ENCODE measurements at places on chromosomes 3 and 15.
A peak's percentile ranks its signal among the peaks of the same experiment; 100 is the strongest.

GRCh38 chr15:36579792-36580431 lies 486 bp downstream of the CDIN1 start:
- no peak for DNase-seq

GRCh38 chr15:52076889-52077781 lies 35.4 kb downstream of the BCL2L10 start:
- DNase-seq, result no peak

DNA sequence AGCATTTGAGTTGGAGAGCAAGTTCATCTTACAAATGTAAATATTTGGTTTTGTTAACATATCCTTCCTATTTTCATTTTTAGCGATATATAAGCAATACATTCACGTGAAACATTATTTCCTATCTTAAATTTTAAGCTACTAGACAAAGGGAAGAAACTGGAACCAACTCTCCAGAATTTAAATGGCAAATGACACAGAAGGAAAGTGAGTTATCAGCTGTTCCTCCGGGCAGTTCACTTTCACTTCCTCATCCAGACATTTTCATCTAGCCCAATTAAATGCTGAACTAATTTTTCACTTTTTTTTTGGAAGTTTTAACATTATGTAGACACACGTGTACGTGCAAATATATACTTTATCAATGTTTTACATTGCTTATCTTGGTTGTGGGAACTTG lies 58.7 kb downstream of the MORC1 start:
- DNase-seq, result no peak

DNA sequence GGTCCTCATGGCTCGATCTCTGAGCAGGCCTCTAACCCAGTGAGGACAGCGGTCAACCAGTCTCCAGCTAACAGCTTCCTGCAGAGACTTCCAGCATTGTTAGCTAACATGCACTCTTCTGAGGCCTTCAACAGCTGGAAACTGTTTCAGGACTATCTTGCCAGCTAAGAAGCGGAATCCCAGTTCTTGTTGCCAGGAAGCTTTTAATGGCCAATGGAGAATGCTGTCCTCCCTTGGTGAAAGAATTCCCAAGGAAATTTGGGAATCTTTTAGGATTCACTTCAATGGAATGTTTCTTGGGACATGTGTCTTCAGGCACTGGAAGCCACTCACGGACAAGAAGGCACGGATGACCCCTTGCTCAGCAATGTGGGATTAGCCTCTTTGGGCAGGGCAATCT lies 91.7 kb downstream of the CEMIP start:
- DNase-seq, result peak; percentile 15

- no peak for DNase-seq
Observed at GRCh38 chr3:126508564-126508964, 9.0 kb downstream of the UROC1 start.

DNA sequence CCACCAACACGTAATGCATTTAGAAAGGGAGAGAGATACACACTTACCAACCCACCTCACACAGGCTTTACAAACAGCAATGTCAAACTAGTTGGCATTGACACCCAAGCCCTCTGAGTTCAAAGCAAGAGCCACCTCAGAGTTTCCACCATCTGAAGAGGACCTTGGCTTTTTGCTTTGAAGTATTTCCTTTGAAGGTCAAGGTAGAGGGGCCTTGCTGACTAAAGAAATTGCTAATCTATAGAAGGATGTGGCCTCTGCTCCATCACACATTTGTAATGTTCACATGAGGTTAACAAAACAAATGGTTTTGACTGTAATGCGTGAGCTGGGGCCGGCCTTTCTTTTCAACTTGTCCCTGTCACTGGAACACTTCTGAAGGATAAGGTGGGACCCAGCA lies 117.7 kb downstream of the POLR2M start:
- DNase-seq, result no peak

- DNase-seq, result no peak
Observed at GRCh38 chr3:73773233-73773632, 148.5 kb upstream of the PDZRN3 start.

DNA sequence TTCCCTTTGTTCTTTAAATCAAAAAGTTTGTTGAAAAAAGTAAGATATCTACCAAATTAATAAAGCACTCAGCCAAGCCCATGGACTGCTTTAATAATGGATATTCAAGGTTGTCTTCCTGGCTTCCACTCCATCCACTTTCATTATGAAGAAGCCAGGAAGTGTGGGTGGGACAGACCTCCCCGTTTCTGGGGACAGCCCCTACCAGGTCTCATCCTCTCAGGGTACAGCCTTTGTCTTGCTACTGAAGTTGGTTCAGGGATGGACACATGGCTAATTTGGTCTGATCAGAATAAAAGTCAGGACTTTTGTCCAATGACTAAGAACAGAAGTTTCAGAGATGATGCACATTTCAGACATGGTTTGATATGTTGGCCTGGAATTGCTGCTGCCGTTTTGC lies 32.6 kb downstream of the CCNB2 start:
- no peak for DNase-seq

DNA sequence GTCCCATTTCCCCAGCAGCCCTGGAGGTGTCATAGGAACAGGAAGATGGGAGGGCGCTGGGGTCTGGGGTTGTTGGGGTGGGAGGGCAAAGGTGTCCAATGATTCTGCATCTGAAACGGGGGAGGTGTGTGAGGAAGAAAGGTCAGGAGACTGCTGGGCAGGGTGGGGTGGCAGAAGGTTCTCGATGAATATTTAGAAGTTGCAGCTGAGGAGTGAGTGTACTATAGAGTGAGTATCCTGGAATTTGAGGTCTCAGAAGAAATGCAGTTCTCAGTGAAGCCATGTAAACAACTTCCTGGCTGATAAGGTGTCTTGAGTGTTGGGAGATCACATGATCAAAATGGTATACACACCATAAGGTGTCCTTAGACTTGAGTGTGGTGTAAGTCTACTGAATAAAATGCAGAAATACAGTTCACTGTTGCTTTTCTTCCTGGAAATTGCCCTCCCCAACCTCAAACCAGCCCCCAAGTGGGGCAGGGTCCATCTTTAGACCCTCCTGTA lies 9.9 kb downstream of the B3GNT5 start:
- no peak for DNase-seq

DNA sequence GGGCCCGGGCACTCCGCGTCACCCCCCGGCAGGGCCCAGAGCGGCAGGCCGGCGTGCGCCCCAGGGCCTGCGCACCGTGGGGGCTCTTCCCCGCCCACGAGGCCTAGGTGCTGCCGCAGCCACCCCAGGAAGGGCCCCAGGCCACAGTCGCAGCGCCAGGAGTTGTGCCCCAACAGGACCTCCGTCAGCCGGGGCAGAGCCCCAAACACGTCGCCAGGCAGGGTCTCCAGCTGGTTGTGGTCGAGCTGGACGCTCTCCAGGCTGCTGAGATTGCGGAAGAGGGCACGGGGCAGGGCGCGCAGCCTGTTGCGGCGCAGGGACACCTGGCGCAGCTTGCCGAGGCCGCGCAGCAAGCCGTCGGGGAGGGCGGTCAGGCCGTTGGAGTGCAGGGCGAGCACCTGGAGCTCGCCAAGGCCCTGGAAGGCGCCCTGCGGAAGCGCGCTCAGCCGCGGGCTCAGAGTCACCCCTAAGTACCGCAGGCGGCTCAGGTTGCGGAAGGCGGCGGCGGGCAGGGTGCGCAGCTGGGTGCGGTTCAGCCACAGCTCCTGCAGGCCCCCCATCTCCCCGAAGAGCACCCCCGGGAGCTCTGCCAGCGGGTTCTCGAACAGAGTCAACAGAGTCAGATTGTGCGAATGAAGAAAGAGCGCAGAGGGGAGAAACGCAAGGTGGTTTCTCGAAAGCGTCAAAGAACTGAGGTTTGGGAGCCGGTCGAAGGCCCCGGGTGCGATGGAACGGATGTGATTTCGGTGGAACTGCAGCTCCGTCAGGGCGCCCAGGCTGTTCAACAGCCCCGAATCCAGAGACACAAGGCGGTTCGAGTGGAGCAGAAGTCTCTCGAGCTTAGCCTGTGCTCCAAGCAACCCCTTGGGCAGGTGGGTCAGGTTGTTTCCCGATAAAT lies 2.0 kb downstream of the GP5 start:
- DNase-seq, result no peak

DNA sequence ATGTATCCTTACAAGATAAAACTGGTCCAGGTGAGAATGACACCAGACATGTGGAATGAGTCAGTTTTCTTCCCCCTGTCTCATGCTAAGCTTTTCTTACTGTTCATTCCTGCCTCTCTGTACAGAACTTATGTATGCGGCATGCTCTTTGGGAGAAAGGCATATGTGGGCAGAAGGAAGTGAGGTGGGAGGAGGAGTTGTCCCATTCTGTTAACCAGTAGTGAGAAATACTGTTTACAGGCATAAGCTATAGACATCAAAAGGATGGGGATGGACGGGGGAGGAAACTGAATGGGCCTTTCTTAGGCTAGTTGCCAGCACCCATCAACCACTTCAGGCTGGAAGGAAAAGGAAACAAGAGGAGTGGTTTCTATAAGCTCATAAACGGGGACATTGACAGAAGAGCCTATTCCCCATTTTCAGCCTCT lies 143.6 kb upstream of the BHLHE40 start:
- no peak for DNase-seq

DNA sequence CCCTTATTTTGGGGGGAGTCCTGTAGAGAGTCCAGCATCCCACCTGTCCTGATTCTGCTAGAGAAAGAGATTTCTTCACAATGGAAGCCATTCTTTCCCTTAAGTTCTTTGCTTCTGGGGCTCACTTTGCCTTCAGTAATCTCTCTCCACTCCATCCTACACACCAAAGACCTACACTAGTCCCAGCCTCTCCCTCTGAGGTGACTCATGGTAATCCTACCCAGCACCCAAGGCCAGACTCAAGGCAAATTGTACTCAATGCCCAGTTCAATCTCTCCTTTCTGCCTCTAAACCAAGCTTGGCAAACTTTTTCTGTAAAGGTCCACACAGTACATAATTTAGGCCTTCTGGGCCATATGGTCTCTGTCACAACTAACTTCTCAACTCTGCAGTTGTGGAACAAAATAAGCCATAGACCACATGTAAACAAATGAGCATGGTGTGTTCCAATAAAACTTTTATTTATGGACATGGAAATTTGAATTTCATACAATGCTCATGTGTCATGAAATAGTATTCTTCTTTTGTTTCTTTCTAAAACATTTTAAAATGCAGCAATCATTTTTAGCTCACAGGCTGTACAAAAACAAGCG lies 72.5 kb downstream of the MRPL46 start:
- DNase-seq, result no peak

DNA sequence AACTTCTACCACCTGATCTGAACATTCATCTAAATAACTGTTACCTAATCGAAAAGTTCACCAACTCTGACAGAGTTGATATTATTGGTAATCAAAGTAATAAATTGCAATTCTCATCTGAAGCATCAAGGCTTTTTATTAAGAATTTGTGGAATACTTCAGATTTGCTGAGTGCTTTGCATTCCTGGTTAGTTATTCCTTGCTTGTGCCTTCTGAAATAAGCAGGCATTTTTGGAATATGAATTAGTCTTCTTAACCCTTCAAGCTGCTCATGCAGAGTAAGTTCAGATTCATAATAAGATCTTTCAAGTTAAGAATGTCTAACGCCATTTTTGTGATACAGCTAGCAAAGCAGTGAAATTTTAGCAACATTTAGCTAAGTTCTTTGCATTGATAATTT lies 188.5 kb downstream of the ALCAM start:
- no peak for DNase-seq

DNA sequence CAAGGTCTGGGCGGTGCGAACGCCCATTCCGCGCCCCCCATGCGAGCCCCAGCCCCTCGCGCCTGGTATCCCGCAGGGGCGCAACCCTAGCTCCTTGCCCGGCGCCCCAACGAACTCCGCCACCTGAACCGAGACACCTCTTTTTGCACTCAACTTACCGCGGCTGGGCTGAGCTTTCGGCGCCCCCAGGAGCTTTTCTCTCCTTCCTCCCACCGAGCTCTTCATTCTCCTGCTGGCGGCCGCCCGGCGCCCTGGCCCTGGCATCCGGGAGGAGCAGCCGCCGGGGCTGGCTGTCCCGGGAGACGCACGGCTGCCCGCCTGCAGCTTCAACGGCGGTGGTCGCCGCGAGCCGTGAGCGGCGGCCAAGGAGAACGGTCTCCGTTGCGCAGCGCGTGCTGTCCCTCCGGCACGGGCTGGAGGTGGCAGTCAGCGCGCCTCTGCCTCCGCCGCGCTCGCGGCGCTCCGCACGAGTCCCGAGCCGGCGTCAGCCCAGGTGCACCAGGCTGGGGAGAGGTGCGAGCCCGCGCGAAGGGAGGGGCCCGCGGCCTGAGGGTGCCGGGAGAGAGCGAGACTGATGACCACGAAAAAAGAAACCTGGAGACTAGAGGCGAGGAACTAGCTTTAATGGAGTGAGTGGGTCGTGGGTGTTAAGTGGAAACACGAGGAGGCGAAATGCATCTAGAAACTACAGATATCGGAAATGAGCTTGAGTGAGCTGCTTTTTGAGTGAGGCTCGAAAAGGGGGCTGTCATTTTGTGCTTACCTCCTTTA lies 621.5 kb upstream of the ZNF385D start:
- no peak for DNase-seq

DNA sequence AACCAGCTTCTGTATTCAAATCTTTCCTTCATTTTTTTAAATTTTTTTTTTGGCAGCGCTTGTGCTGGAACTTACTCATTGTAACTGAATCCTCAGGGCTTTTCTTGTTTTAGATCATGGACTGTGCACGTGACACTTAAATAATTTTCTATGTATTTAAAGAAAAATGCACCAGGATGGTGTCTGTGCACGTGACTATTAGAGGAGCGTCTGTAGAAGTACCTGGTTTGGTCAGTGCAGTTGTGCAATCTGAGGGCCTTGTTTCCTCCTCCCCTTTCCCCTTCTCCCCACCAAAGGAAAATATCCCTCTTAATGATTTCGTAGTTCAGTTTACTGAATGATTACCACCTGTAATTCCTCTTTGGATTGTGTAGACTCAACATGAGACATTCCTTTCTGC lies 31.3 kb downstream of the EDEM1 start:
- no peak for DNase-seq

DNA sequence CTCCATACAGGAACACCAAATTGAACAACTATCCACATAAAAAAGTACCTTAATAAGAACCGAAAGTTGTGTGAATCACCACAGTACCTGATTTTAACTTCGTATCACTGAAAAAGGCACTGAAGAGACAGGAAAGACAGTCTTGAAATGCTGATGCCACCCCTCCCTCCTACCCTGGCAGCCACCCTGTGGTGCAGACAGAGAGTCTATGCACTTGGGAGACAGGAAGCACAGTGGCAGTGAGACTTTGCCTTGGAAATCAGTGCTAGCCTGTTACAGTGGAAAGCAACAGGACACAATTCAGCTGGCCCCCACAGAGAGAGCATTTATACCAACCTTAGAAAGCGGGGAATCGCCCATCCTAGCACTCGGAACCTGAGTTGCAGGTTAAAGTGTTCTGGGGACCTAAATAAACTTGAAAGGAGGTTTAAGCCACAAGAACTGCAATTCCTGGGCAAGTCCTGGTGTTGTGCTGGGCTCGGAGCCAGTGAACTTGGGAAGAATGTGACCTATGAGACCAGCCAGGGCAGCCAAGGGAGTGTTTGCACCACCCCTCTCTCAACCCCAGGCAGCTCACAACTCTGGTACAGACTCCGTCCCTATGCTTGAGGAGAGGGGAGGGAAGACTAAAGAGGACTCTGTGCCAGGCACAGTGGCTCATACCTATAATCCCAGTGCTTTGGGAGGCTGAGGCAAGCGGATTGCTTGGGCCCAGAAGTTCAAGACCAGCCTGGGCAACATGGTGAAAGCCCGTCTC lies 240.1 kb downstream of the ISL2 start:
- DNase-seq, result peak; percentile 24

All from AG09319 (cell line).